ENCODE measurements at places on chromosomes 13 and 19.

GRCh38 chr13:110533771-110534670 lies 27.5 kb downstream of the RAB20 start:
- DNase-seq: no peak

DNA sequence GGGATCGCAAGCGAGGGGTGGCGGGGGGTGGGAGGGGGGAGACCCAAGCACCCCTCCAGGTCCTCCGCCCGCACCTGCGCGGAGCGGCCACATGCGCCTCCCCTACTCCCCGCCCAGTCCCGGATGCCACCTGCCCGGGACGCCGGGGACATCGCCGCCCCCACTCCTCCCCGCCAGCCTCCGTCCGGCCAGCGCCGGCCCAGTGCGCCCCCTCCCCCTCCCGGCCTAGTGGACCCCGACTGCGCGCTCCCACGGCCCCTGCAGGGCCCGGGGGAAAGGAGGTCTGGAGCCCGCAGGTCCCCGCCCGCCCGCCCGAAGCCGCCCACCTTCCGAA lies 263 bp downstream of the RHPN2 start:
- DNase-seq: no peak

DNA sequence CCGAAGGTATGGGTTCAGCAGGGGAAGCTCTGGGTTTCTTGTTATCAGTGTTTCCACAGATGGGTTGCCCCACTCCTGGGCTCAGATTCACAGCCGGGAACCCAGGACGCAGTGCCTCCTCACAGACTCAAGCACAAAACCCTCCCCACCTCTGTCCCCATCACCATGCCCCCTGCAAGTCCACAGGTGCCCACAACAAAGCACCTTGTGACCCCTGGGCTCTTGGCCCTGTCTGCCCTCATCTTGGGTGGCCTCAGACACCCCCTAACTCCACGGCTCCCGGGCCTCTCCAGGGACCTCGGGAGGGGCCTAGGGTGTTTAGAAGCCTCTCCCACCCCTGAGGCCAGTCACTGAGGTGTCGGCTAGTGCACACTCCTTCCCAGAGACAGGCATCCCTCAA lies 231.7 kb downstream of the TUBA3C start:
- no peak for DNase-seq

DNA sequence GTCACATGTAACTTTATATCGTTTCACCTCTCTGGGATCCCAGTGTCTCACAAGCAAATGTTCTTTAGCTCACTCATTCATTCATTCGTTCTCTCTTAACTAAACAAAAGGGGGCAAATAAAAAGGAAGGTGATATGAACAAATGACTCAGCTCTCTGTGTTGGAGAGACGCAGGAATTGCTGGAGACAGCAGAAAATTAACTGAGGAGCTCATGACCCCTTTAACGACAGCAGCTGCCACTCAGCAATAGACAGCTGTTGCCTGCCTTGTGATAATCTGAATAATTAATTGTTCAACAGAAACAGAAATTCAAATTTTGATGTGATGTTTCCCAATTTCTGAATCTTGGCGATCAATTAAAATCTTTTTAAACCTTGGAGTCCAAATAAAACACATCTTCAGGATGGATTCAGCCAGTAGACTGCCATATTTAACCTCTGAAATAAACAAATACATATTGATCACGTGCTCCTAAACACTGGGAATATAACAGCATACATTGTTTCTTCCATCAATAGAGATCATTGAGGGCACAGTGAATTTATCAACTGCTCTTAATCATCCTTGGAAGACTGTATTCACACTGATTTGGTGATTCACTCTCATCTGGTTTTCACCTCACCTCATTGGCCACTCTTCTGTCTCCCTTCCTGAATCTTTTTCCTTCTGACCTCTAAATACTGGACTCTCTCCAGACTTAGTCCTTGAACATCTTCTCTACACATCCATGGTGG lies 63.3 kb downstream of the MBNL2 start:
- no peak for DNase-seq

- DNase-seq: no peak
Measured at GRCh38 chr13:54592201-54592600, 1563.6 kb downstream of the OLFM4 start.

DNA sequence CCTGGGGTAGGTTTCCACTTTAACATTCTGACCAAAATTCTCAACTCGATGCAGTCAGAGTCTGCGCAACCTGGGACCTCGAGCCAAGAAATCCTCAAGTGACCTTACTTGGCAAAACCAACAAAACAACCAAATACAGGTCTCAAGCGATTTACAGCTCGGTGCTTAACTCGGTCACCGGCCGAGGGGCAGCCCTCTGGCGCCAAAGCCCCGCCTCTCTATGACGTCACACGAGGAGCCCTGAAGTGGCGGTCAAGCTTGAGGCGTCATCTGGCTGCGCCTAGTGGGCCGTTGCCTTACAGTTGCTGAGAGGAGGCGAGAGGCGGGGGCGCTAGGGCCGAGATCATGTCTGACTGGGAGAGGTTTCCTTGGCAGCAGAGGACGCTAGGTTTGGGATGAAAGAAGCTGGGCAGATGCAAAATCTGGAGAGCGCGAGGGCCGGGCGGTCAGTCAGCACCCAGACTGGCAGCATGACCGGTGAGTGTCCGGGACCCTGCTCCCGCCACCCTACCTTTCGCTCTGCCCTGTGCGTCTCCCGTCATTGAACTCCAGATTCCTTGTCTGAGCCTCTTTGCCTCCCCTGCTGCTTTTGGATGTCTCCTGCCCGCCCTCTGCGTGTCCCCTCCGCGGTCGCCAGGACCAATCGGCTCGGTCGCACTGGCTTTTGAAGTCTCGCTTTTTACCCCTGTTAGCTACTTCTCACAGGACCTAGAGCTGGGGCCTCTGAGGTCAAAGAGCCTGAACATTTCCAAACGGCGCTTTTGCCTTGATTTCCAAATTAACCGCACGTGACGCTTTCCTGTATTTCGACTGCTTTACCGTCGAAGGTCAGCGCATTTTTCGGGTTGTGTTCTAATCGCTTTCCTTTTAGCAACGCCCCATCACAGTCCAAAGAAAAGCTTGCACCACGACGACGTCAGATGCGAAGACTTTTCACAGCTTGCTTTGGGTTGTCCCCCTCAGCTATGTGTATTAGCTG lies at the start of gene CDADC1:
Gene CDADC1 (plus strand): TSS at position 283 of the 979 bp plus-strand sequence. CDS start 113 bp downstream, at position 396.
- peak; percentile 92 for DNase-seq

- no peak for DNase-seq
Measured at GRCh38 chr13:101346161-101346560, 70.1 kb downstream of the NALCN start.

GRCh38 chr19:35211545-35212230 lies 16.9 kb downstream of the FAM187B start:
- peak; percentile 60 for DNase-seq

- no peak for DNase-seq
Measured at GRCh38 chr19:538641-539428, 5.0 kb upstream of the GZMM start.

DNA sequence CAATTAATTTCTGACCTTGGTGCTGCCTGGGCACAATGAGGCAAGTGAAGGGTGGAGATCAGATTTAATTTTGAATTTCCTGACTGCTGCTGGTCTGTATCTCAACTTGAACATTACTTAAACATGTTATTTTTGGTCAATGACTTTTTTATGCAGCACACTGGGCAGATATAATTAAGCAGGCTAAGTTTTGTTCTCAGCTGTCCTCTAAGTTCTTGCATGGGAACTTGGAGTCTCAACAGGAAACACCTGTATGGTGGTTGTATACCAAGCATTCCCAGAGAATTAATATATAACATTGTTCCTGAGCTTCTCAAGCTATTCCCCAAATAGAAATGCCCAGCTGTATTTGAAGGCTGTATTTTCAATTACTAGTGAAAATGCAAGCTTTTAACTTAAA lies 113.5 kb upstream of the EDNRB start:
- DNase-seq: no peak

GRCh38 chr13:33471204-33471603 lies 185.6 kb upstream of the STARD13 start:
- no peak for DNase-seq

GRCh38 chr19:18294467-18294864 lies 13.0 kb upstream of the JUND start:
- DNase-seq: peak; percentile 91

GRCh38 chr19:2332341-2333026 lies 4.0 kb downstream of the SPPL2B start:
- no peak for DNase-seq

GRCh38 chr13:90089051-90089450 lies 1258.4 kb upstream of the MIR17HG start:
- DNase-seq: no peak

- no peak for DNase-seq
Measured at GRCh38 chr19:45999653-46000121, 4.4 kb downstream of the CCDC61 start.

DNA sequence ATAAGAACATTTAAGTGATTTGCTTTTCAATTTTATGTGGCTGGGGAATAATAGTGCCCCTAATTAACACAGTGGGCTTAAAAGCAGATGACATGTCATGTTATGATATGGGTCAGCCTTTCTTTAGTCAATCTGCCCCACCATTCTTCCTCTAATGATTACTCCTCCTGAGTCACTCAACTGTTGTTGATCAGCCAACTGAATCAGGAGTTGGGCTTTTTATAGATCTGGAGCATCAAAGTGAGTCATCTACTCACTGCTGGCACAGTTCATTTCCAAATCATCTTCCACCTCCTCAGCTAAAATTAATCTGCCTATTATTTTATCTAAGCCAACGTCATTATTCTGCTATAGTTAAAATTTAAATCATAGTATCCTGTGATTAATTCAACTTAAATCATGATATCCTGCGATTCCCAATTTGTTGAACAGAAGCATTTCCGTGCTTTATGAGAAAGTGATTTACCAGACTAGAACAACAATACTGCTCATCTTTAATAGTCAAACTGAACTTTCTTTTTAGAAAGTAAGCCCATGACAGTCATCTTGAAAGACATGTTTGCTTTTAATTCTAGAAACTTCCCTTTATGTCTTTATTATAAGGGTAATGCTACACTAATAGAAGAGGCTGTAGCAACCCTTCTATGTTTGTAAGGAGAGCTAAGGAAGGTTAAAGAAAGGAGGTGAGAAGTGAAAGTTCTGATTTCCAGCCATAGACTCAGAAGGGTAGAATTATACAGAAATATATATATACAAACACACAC lies 551.4 kb downstream of the TBC1D4 start:
- no peak for DNase-seq

- DNase-seq: no peak
Measured at GRCh38 chr19:55451163-55451964, 8.3 kb upstream of the SHISA7 start.

GRCh38 chr13:41054212-41054877 lies 7.0 kb upstream of the WBP4 start:
- DNase-seq: peak; percentile 51

DNA sequence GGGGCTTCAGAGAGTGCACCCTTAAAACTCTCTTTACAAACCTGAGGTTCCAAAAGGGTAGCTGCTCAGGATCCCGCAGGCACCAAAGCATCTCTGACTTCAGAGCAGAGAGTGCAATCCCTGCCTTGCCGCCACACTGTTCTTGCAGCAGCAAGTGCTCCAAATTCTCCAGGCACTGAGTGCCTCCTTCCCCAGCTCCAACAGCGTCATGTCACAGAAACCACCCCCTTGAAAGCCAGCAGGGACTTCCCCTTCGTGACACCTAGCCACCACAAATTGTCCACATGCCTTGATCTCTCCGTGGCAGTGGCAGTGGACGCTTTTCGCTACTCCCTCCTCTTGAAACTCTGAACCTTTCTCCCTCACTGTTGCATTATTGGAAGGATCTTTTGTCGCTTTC lies 39.9 kb downstream of the MBNL2 start:
- no peak for DNase-seq

- DNase-seq: peak; percentile 73
Measured at GRCh38 chr19:1001538-1002166, 1.4 kb downstream of the GRIN3B start.

DNA sequence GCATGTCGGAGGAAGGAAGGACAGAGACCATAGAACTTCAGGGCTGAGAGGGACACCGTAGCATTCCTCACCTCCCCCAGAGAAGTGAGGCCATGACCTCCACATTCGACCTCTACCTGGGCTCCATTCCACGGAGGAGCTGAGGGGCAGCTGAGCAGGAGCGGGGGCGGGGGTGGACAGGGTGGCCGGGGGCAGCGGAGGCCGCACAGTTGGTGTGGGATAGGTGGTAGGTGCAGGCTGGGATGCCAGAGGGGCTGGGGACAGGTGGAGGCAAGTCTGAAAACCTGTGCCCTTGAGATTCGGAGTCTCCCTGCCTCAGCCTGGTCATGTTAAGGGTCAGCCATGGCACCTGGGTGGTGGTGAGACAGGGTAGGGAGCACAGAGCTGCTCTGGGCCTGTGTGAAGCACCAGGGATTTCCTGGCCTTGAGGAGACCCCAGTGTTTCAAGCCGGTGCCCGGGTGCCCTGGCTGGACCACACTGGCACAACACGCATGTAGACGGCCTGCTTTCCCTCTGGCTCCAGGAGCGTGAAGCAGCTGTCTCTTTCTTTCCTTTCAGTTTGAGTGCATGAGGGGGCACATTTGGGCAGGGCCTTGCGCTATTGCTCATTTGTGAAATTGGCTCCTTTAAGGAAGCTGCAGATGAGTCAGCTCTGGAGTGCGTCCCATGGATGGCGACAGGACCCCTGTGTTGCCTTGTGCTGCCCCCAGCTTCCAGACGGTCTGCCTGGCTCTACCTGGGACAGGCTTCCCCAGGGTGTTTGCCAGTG lies 51.8 kb downstream of the TSSK6 start:
- no peak for DNase-seq

DNA sequence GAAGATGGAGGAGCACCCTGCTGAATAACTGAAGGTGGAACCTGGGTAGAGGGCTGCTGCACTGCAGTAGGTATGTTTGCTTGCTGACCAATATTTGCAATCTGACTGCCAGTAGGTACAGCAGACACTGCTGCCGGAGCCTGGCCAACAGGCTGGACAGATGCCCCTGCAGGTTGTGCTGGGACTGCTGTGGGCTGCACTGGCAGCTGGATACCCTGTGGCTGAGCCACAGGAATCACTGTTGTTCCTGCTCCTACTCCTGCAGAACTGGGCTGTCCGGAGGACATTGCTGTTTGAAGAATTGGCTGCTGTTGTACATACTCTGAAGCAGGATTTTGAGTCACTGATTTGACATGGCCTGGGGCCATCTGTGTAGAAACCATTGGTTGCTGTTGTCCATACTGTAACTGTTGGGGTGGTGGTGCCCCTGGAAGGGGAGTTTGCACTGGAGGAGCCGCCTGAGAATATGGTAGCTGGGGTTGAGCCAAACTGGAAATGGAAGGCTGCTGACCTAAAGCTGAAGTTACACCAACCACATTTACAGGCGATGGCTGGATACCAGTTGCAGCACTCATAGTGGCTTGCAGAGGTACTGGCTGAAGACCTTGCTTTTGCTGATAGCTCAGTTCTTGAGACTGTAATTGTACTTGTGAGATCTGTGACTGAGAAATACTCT lies 2.2 kb downstream of the TSC22D1 start:
- peak; percentile 11 for DNase-seq

DNA sequence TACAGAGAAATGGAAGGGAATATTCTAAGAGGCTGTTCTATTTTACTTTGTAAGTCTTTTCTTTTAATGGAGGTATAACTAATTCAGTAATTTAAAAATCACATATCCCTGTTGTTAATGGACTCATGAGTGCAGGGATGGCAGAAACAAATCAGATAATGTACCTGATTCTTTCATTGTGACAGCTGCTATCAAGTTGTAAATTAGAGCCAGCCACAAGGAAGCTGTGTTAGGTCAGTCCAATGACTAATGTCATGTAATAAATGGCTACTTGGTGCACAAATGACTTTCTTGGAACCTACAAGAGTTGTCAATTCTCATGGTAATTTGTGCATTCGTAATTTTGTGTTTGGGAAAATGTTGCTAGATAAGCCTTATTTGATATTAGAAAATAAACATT lies 446.4 kb downstream of the DCT start:
- DNase-seq: no peak

- DNase-seq: peak; percentile 61
Measured at GRCh38 chr19:1672038-1672768, 19.8 kb upstream of the TCF3 start.

GRCh38 chr13:39130301-39130700 lies 92.0 kb downstream of the NHLRC3 start:
- no peak for DNase-seq
